AG08396 (cell line): ENCODE measurements at places on chromosomes 2 and 18.

GRCh38 chr18:13420969-13421686 is 202.6 kb downstream of the LDLRAD4 start:
- DNase-seq, result no peak

GRCh38 chr18:23683671-23684070 is 5.6 kb upstream of the LAMA3 start:
- no peak for DNase-seq

DNA sequence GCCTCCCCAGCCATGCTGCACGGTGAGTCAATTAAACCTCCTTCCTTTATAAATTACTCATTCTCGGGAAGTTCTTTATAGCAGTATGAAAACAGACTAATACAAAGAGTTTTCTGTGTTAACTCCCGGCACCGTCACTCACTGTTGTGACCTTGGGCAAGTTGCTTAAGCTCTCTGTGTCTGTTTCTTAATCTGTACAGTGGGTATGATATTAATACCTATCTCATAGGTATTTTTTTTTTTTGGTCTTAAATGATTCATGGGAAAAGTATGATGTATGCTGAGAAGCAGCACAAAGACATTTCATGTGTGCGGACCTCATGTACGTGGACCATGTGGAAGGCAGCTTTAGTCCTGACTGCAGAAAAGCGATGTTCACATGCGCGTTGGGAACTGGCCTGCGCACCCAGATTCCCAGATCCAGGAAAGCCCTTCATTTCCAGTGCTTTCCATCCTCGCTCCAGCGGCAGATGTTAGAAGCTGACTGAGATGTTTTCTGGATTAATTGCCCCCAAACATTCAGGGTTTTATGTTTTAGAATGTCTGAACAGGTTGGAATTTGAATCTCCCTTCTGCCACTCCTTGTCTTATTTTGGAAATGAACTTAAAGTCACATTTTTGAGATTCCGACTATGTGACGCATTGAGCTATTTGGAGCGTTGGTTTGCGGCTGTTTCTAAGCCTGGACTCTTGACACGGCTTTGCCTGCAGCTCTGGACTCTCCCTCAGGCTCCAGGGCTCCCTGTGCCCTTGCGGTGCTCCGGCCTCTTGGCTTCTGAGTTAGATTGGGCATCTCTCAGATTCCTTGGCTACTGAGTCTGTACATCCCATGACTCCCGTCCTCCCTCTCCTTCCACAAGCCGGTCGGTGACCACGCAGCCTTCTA is 61.4 kb downstream of the SLC4A3 start:
- DNase-seq, result peak; percentile 81

- DNase-seq, result no peak
These were observed 201.2 kb downstream of the LRP1B start for GRCh38 chr2:141929331-141930252.

GRCh38 chr18:63315876-63316275 is 3.7 kb downstream of the BCL2 start:
- no peak for DNase-seq

DNA sequence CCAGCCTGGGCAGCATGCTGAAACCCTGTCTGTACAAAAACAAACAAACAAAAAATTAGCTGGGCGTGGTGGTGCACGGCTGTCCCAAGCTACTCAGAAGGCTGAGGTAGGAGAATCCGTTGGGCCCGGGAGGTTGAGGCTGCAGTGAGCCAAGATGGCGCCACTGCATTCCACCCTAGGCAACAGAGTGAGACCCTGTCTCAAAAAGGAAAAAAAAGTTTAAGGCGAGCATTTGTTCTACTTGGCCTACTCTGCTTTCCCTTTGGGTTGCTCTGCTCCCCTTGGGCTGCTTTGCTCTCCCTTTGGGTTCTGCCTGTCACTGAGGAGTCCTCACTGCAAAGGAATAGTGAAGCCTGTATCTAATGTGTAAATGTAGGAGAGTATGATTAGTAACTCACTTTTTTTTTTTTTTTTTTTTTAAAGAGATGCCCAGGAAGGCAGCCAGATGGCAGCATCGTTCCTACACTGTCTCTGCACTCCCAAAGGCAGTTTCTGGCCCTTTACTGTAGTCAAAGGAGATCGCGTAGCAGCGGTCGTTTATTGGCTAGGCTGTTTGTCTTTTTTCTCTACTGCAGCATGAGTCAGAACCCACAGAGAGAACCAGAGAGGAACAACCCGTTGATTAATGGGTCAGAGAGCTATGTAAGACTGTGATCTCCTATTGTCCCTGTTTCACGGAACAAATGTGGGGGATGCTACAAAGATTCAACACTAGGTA is 118.3 kb upstream of the CWC22 start:
- peak; percentile 83 for DNase-seq

GRCh38 chr2:239561446-239562001 is 160.7 kb upstream of the HDAC4 start:
- no peak for DNase-seq

DNA sequence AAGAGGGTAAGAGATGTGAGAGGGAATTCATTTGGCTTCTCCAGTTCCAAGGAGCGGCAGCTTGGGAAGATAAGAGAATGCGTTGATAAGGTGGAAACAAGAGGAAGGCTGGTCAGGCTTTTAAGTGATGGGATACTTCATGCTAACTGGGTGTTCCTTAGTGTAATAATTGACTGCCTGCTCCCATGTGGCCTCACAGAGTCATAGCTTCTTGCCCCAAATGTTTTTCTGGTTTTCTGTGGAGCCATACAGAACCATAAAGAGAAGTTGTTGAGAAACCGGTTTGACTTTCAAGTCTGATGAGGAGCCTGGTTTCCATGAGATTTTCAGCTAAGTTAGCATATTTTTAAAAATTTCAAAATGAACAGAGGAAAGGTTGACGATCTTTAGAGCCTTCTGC is 97.5 kb upstream of the ZFP36L2 start:
- no peak for DNase-seq

GRCh38 chr2:177983183-177983788 is 89.3 kb downstream of the PDE11A start:
- peak; percentile 70 for DNase-seq

DNA sequence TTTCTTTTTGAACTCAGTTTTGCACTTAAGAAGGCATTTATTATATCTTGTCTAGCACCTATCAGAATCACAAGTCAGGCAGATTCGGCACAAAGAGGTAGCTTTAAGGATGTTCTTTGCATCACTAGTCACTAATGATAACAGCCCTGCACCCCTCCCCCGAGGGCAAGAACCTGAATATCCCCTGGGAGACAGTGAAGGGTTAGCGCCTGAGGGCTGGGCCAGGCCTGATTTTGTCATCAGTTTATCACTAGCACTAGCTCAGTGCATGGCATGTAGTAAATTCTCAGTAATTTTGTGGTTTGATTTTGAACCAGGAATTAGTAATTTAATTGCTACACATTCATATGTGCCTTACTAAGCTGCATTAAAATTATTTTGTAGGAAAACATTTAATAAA is 23.9 kb upstream of the HS6ST1 start:
- no peak for DNase-seq

- no peak for DNase-seq
These were observed 20.0 kb downstream of the SP140L start for GRCh38 chr2:230346921-230347533.

DNA sequence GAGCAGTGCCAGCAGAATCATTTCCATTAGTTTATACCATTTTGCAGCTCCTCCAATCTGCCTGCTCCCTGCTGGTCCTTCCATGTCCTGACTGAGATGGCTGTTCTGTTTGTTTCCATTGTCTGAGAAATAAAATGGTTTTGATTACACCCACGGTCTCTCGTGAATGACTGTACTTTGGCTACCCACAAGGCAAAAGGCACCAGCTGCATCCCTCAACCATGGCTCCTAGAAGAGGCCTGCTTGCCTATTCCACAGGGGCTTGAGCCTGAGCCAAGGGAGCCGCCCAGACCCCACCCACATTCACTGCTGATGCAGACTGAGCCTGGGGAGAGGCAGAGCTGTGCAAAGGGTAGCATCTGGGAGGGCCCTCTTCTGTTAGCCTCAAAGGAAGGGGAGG is 31.2 kb downstream of the MARCHF4 start:
- DNase-seq, result no peak

- DNase-seq, result no peak
These were observed 83.4 kb downstream of the COL6A3 start for GRCh38 chr2:237330541-237330940.

DNA sequence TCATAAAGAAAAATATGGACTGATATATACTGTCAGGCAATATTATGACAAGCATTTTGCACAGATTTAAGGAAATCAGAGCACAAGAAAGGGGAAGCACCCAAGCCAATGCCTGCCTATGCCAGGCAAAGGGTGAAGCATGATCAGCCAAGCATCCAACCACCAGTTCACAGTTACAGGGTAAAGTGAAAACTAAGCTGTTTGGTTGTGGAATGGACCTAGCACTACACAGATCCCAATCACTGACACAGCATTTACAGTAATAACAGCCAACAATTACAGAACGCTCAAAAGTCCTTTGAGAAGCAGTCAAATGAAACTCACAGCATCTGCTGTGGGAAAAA is 90.3 kb downstream of the SP3 start:
- no peak for DNase-seq

GRCh38 chr18:48994044-48994651 is 43.4 kb upstream of the SMAD7 start:
- peak; percentile 66 for DNase-seq

- no peak for DNase-seq
These were observed 3.0 kb upstream of the OSR1 start for GRCh38 chr2:19361325-19361990.

DNA sequence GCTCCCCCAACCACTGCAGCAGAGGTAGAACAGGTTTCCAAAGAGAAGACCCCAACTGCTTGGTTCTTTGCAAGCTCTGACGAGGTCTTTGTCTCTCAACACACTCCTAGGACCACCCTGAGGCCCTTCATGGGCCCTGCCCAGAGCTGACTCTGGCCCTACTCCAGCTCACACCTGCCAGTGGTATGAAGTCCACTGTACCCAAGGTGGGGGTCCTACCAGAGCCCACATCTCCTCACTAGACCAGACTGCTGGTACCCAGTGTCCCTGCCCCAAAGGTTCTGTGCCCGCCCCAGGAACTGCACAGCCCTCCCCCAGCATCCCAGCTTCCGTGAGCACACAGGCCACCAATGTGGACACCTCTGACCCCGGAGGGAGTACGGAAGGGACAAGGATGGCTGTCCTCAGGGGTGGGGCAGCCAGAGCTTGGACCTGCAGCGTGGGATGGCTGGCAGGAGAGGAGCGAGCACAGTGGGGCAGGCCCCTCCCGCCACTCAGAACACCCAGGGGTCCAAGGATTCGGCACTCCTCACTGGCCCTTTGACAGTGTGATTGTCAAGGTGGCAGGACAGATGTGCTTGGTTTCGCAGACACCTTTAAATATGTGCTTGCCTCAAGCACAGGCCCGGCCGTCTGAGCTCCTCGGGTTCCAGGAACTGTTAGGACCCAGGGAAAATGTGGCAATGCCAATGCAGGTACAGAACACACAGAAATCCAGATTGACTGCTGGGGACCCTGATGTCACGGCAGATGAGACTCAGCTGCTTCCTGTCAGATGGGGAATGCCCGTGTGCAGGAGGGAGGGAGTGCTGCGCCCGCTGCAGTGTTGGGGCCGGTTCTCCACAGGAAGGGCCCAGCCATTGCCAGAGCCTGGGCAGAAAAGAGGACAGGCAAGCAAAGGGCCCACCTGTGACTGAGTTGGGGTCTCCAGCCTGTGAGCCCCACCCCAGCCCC is 51.2 kb downstream of the MTERF4 start:
- DNase-seq, result no peak

DNA sequence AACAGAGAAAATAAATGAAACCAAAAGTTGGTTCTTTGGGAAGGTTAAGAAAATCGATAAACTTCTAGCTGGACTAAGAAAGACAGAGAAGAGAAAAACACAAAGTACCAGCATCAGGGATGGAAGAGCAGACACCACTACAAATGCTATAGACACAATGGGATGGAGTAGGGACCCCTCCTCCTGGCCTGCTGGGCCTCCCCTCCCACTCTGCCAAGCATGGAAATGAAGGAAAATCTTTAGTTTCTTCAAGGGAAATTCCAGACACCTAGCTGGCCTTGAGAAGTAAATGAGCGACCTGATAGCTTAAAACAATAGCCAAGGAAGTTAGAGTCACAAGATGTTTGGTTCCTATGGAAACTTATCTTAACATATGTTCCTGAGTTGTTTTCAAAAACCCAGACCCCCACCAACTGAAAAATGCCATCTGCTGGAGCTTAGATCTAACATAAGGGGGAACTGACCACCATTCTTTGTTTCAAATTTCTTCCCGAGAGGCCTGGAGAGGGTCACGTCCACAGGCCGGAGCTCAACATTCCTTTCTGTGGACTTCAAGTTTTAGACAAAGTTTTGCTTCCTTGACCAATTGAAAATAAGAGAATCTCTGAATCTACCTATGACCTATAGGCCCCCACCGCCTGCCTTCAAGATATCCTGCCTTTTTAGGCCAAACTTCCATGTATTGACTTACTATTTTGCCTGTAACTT is 101.9 kb downstream of the BIN1 start:
- no peak for DNase-seq

- DNase-seq, result no peak
These were observed 33.5 kb upstream of the GNAL start for GRCh38 chr18:11655606-11655932.

DNA sequence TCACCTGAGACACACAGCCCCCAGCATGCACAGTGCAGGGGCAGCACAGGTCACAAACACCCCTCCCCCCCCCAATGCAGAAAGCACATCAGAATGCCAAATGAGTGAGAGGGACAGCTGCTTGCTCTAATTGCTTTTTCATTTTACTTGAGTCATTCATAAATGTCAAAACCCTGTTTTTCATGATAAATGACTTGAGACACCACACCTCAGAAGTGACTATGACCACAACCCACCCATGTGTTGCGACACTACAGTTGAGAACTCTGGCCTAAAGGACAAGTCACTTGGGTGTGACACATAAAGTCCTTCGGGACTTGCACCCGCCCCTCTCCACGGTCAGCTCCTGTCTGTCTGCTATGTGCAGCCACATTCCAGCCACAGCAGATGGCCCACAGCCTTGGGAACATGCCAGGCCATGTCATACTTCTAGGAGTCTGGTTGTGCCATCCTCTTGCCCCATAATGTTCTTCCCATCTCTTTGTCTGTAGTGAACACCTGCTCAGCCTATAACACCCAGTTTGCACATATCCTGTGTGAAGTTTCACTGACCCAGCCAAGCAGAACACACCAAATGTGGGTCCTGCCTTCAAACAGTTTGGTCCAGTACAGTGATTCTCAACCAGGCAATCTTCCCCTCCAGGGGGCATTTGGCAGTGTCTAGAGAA is 30.2 kb upstream of the RIOK3 start:
- peak; percentile 37 for DNase-seq

GRCh38 chr2:215260097-215260677 is 51.7 kb upstream of the ATIC start:
- no peak for DNase-seq

- DNase-seq, result no peak
These were observed 65.6 kb downstream of the ODC1 start for GRCh38 chr2:10382354-10383061.
